ENCODE measurements at places on chromosomes 16 and 17.
A peak's percentile ranks its signal among the peaks of the same experiment; 100 is the strongest.

GRCh38 chr17:7911116-7911515 lies 5.0 kb downstream of the RNF227 start:
- DNase-seq = no peak

DNA sequence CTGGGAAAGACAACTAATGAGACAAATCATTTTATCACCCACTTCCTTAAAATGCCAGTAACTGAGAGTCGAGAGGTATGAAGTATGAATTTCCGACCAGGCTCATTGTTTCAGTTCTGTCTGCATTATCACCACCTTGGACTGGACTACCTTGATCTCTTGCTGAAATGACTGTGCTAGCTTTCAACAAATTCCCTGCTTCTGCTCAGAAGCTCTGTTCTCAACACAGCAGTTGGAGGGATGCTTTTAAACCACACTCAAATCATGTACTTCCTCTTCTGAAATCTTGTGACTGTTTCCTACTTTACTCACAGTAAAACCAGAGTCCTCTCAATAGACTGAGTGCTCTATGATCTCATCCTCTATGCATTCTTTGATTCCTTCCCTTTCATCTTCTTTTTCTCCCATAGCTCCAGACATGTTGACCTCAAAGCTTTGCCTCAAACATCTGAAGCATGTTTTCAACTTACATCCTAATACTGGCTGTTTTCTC lies 195.8 kb downstream of the KCNJ2 start:
- peak; percentile 83 for DNase-seq

DNA sequence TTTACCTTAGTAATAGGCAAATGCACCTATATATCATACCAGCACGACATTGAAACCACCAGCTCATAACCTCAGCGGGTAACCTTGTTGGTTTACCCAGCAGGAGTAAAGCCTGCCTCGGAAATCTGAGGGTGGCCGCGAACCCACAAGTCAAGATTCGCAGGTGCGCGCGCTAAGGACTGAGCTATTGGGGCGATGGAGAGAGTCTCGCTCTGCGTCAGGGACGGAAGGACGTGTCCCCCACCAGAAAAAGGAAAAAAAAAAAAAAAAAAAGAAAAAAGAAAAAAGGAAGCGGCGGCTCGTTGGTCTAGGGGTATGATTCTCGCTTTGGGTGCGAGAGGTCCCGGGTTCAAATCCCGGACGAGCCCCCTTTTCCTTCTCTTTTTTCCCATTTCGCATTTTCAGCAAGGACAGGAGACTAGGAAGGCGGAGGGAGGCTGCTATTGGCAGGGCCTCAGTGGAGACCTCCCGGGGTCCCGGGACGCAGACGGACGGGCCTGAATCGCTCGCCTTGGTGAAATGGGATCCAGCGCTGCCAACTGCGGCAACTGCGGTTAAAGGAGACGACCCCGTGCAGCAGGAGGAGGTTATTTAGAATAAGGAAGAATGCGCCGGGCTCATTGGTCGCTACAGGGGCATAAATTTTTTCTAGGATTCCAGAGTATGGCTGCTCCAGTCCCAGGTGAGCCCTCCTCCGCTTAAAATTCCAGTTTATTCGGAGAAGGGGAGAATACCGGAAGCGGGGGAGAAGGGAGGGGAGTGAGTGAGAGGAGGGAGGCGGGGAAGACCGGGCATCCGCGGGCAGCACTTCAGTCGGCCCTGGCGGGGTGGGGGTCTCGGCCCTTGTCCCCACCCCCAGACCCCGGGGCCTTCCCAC lies at the start of gene OR1F1:
OR1F1 (plus strand) TSS at position 407 of the 877 bp plus-strand sequence.
- DNase-seq = peak; percentile 62

- DNase-seq = no peak
Observed at GRCh38 chr16:3173892-3174617, 13.9 kb upstream of the OR1F1 start.

DNA sequence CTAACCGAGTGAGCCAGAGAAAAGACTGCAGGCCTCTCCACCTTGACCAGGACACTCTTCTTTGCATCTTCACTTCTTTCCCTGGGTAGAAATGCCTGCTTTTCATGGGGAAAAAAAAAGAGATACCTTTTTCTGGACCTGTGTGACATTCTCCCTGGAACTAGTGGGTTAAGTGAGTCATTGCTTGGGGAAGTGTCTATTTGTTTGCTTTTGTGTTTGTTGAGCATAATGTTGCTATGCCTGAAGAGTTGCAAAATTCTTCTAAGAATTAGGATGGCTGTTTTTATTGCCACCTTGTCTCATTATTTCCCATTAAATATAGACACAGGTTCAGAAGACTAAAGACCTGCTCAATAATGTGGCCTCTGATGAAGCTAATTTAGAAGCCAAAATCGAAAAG lies 18.8 kb downstream of the CLUAP1 start:
- DNase-seq = no peak

DNA sequence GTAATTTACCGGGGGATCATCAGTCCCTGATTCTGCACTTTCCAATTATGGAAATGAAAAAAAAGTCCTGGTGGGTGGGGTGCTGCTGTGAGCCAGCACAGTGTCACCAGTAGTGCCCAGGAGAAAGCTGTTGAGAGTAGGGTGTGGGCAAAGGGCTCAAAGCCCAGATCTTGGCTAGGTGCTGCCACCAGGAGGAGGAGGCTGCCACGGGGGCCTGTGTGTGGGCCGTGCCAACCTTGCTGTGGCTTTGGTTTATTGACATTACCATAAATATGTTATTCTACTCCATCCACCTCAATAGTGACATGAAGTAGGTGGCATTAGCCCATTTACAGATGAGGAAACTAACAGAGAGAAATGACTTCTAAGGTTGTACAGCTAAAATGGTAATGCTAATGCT lies 6.7 kb upstream of the PRPSAP2 start:
- DNase-seq = no peak

- DNase-seq = no peak
Observed at GRCh38 chr17:82175201-82175600, 37.4 kb downstream of the CCDC57 start.

- DNase-seq = peak; percentile 96
Observed at GRCh38 chr17:51260237-51261023, at the start of gene UTP18. Gene UTP18 (plus strand): TSS chr17:51260546. CDS start chr17:51260585, 39 bp downstream.
